ENCODE measurements at places on chromosomes 3 and 15.

DNA sequence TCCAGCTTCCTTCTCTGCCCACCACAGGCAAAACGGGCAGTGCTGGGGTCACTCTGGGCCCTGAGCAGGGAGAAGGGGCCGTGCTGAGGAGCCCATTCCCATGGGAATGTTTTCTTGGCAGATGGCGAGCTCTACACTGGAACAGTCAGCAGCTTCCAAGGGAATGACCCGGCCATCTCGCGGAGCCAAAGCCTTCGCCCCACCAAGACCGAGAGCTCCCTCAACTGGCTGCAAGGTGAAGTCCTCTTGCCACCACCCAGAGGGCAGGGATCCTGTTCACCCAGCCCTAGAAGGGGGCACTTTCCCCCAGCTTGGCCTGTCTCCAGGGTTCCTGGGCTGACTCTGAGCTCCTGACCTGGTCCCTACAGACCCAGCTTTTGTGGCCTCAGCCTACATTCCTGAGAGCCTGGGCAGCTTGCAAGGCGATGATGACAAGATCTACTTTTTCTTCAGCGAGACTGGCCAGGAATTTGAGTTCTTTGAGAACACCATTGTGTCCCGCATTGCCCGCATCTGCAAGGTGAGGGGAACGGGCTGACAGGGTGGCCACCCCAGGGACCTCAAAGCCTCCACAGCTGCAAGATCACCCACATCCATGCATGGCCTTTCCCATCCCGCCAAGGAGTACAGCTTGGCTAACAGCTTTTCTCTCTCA is 12.4 kb downstream of the CIB1 start:
- no peak for DNase-seq

DNA sequence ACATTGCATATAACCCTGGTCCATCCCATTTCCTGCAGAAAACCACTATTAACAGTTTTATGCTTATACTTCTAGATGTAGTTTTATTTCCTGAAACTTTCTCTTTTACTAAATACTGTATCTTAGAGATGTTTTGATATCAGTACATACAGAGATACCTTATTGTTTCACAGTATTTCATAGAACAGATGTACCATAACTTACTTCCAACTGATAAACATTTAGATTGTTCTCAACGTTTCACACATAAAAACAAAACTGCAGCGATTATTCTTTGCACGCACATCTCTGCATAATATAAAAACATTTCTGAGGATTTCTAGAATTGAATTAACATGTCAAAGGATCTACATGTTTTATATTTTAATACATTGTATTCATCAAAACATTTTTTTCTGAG is 2.6 kb downstream of the ZNF80 start:
- DNase-seq = no peak

- DNase-seq = no peak
Observed at GRCh38 chr3:101270149-101270548, 50.2 kb downstream of the IMPG2 start.

DNA sequence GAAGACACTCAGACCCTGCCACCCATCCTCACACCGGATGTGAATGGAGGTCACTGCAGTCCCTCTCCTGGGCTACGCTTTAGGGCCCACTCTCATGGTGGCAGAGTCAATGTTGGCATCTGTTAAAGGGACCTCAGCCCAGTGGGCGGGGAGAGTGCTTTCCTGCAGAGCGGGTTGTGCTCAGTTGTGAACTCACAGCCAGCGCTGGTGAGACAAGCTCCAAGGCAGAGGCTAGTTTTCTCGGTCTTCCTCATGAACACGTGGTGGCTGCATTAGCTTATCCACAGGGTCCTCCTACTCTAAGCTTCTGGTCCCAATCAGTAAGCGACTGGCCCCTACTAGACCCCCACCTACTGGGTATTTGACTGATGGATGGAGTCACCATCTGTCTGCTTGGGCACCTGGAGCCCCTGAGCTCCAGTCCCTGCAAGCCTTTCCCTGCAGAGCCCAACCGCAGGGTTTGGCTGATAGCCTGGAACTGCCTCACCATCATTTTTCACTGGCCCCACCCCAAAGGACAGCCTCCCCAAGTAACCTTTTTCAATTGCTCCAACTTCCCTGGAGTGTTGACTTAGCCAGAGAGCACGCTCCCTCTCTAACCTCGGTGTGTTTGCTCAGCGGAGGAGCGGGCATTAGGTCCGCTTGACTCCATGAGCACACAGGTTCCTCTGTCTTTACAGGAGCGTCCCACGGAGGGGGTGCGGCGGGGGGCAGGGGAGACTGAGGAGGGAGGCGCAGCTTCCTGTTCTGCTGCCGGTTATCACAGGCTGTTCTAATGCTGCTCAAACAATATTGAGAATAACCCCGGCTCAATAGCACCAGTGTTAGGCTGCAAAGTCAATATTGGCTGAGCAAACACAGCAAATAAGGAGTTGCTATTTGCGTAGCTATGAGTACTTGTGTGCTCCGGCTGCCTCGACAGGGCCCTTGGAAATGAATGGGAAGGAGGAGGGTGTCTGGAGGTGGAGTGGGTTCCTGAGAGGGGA is 141.7 kb downstream of the RPLP1 start:
- no peak for DNase-seq

DNA sequence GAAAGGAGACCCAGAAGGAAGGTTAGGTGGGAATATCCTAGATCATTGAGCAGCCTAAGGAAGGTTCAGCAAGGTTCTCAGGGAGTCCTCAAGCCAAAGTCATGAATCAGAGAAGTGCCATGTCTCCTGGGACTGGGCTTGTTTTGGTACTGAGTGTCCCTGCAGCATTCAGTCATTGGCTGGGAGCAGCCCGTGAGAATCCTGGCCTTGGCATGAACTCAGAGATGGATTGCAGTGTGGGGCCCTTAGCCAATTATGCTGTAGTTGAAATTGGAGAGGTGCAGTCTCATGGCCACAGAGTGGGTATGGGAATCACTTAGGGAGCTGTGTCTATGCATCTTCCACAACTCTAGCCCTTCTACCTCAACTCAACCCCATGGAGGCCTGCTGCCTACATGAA is 17.0 kb upstream of the PPM1L start:
- no peak for DNase-seq

DNA sequence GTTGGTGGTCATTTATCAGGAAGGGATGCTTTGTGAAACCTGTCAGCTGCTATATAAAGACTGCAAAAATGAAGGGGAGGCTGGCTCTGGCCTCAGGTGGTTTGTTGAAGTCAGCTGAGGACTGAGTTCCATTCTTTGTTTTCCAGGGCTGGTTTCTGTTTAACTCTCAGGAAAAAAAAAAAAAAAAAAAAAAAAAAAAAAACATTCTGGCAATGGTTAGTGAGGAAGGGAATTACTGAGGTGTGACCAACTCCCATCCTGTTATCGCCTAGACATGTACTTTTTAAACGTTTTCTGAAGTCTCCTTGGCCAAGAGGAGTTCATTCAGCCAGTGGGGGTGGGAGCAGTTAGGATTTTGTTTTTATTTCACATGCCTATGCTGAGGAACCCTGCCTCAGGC is 316.3 kb downstream of the OXSM start:
- DNase-seq = no peak

- no peak for DNase-seq
Observed at GRCh38 chr3:14539742-14540491, at the start of gene GRIP2. Gene GRIP2, minus strand, starts transcription at chr3:14540342. Its CDS starts 34 bp downstream, at chr3:14540308.

GRCh38 chr15:39666677-39667076 is 85.8 kb downstream of the THBS1 start:
- DNase-seq = no peak

GRCh38 chr15:41885841-41886240 is 8.0 kb downstream of the SPTBN5 start:
- DNase-seq = no peak

DNA sequence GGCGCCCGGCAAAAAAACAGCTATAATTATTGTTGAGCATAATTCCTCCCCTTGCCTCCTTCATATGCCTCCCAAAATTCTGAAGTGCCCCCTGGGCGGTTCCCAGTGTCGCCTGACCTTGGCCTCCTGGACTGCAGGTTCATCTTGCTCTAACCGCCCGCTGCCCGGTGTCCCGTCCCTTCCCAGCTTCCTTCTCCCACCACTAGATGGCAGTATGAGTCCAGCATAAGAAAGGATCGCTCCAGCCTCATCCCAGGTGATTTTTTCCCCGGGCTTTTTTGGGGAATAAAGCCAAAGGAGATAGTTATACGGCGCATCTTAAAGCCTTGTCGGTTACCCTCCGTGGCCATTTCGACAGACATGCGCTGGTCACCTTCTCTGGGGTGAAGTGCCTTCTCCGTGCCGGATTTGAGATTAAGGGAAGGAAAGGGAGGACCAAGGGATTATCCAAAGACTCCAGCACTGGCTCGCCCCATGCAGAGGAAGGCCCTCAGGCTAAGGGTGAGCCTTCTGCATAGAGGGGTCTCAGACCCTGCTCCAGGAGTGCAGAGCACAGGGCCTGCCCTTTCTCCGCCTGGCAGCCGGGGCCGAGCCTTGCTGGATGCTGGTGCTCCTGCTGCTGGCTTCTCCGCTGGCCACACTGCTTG is 45.8 kb upstream of the TRA2B start:
- peak; percentile 23 for DNase-seq

DNA sequence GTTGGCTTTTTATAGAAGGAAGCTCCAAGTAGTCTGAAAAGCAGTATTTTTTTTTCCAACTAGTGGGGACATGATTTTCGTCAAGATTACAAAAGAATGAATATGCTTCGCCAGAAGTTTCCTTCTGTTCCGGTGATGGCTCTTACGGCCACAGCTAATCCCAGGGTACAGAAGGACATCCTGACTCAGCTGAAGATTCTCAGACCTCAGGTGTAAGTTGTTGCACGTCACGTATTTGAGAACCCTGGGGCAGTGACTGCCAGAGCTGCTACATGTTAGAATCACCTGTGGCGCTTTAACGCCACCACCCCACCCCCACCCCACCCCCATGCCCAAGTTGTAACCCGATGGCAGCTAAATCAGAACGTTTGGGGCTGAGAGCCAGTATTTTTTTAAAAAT is 52.2 kb downstream of the BLM start:
- no peak for DNase-seq

- DNase-seq = no peak
Observed at GRCh38 chr3:89098964-89099585, 8.3 kb upstream of the EPHA3 start.

- no peak for DNase-seq
Observed at GRCh38 chr3:7205962-7206361, 345.0 kb downstream of the GRM7 start.

GRCh38 chr15:100083572-100083971 is 258.2 kb downstream of the ADAMTS17 start:
- no peak for DNase-seq

- DNase-seq = no peak
Observed at GRCh38 chr15:71812966-71813722, 2.8 kb downstream of the NR2E3 start.

DNA sequence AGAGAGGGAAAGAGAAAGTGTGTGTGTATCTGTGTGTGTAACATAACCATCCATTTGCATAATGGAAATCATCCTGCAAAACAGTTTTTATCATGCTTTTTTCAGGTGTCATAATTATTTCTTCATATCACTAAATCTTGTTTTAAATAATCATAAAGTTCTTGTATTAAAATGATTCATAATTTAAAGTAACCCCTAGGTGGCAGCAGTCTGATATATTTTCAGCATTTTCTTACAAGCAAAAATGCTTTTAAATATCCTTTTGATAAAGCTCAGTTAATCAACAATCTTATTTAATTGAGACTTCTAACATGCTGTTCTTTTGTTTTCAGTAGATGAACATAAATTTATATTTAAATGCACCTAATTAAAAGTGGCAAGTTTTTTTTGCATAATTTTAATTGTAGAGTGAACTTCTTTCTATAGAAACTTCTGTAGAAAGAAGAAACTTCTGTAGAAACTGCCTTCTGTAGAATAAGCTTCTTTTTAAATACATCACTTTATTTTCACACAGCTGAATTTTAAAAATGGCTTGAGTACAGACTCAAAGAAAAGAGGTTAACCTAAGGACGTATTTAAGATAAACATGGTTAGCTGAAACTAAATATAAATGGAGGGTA is 72.5 kb downstream of the OPA1 start:
- DNase-seq = no peak

GRCh38 chr15:27359586-27359985 is 388.6 kb downstream of the GABRG3 start:
- no peak for DNase-seq

- no peak for DNase-seq
Observed at GRCh38 chr3:5202222-5202621, 14.7 kb downstream of the EDEM1 start.

- DNase-seq = no peak
Observed at GRCh38 chr3:16496408-16497222, 16.9 kb downstream of the RFTN1 start.

- DNase-seq = no peak
Observed at GRCh38 chr3:134092208-134092701, 62.5 kb upstream of the SLCO2A1 start.

- DNase-seq = no peak
Observed at GRCh38 chr15:29320420-29320819, 50.8 kb upstream of the NSMCE3 start.

- DNase-seq = no peak
Observed at GRCh38 chr15:63600001-63600615, 2.9 kb downstream of the FBXL22 start.

DNA sequence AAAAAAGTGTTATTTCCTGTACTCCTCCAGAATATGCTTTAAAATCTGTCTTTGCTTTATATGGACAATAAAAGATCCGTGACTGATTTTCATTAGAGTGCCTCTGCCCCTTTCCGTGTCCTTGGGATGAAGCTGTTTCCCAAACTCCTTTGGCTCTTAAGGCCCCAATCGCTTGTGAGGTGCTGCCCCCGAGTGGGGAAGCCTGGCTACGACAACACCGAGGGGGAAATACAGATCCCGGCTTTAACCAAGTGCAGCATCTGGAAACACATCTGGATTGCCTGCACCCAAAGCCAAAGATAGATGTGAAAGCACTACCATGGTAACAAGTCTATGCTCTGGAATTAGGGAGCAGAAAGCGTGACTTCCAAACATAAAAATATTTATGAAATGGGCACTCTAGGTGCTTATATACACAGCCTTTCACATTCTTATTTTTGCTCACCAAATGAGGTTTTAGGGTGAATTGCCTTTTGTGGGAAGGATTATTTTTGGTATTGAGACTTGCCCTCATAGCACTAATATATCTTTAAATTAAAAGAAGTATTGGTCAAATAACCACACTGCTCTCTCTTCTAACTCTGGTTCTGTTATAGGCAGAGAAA is 40.6 kb upstream of the ADCY5 start:
- no peak for DNase-seq

DNA sequence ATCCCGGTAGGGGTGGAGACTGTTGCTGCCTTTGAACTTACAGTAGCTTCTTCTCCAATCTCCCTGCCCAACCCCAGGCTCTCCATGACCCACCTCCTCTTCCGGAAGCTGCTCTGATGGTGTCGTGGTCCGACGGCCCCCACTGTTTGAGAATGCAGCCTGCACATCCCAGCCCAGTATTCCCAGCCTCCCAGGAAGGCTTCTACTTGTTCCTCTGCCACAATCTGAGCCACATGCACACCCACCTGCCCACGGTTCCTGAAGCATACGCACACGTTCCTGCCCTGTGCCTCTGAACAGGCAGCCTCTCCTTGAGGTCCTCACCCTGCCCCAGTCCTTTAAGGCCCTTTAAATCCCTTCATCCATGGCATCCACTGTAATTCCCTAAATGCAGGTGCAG is 57.4 kb downstream of the ABTB1 start:
- DNase-seq = no peak

- no peak for DNase-seq
Observed at GRCh38 chr3:120450600-120451271, at the start of gene FSTL1. Gene FSTL1, minus strand, starts transcription at chr3:120450992. Its CDS starts 246 bp downstream, at chr3:120450746.

GRCh38 chr3:3919316-3919715 is 120.1 kb downstream of the LRRN1 start:
- no peak for DNase-seq
